ENCODE measurements at places on chromosomes 3 and 15. TPM values are rescaled to one million over a fixed set of nuclear protein-coding genes. Genes with fewer than 3 reads are reported as not detected.
A peak's percentile ranks its signal among the peaks of the same experiment; 100 is the strongest.

Gene DPPA2
- not detected for total RNA-seq

Gene SLC22A14
- total RNA-seq: 0.47 TPM

Gene LSAMP
- total RNA-seq: 4.4 TPM

Gene CCR2
- not detected for total RNA-seq

Gene GCNT3
- total RNA-seq: 0.76 TPM

Gene ZNF774
- 1.6 TPM for total RNA-seq

Gene CCDC80
- 1,947 TPM for total RNA-seq

Gene AMOTL2
- 195 TPM for total RNA-seq

DNA sequence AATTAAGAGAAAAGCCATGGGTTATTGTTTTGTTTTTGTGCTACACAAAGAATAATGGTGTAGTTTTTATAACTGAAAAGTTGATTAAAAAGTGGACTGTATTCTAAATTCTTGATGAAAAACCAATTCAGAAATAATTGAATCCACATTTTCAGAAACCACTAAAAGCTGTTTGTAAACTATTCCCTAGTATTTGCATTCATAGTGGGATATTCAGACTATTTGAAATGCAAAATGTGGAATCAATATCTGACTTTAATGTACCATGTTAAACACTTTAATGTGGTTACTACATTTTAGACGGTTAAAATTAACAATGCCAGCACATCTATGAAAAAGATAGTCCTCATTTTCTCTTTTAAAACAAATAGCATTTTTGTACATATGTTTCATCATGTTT, 104.6 kb downstream of the ZIC4 start:
- no peaks in the 10 kb centered on the region for H3K27me3 ChIP-seq
- no peaks in the 10 kb centered on the region for H3K36me3 ChIP-seq
- H3K4me1 ChIP-seq: peaks cover 13% of the 10 kb centered on the region
- no peak overlapping the region for H3K4me3 ChIP-seq
- H3K27ac ChIP-seq: no peak overlapping the region

GRCh38 chr15:56948000-56948763, 29.7 kb downstream of the TCF12 start:
- peaks cover 37% of the 10 kb centered on the region for H3K4me1 ChIP-seq
- H3K27me3 ChIP-seq: no peaks in the 10 kb centered on the region
- DNase-seq: no peak
- no peak overlapping the region for H3K4me3 ChIP-seq
- H3K27ac ChIP-seq: peak overlapping the region; percentile 36
- H3K36me3 ChIP-seq: peaks cover 22% of the 10 kb centered on the region

DNA sequence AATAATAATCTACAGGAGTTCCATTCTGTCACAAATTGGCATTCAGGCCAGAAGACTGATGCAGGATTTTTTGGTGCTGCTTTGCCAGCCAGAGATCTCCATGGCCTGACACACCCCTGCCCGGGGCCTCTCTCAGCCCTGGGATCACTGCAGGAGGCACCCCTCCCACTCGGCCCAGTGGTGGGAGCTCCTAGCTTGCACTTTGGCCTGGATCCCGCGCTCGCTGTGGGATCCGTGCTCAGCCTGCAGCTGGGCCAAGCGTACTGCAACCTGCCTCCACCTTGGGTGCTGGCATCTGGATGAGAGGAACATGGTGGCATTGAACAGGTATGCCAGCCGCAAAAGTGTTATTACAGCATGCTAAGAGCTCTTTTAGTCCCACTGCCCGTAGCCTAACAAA, 656.7 kb upstream of the CCDC54 start:
- no peak overlapping the region for H3K27ac ChIP-seq
- peaks cover 15% of the 10 kb centered on the region for H3K4me1 ChIP-seq
- H3K36me3 ChIP-seq: peaks cover 3% of the 10 kb centered on the region
- no peak overlapping the region for H3K4me3 ChIP-seq
- no peaks in the 10 kb centered on the region for H3K27me3 ChIP-seq
- no peak for DNase-seq

DNA sequence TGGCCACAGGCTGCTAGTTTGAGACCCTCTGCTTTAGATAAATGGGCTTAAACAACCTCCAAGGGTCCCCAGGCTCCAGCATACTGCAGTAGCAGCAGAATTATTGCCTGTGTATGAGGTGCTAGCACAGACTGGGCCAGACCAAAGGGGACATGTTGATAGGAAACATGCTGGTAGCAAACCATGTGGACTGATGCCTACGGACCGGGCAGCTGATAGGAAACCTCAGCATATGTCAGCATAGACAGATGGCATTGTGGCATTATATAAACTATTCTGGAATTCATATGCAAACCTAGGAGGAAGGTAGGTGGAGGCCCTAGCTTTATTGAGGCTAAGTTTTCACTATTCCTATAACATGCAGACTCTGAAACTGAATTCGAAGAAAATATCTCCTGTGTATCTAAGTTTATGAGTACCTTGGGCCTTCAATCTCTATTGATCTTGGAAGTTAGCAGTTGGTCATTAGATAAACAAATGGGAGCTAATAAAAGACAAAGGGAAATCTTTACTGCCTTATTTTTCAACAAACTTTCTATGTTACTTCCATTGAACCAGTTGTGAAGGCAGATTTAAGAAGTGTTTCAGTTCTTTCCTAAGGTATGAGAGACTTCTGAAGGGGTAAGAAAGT, 1.7 kb upstream of the HGD start:
- peaks cover 22% of the 10 kb centered on the region for H3K4me1 ChIP-seq
- DNase-seq: no peak
- no peak overlapping the region for H3K4me3 ChIP-seq

GRCh38 chr3:155519078-155519477, 225.6 kb upstream of the STRIT1 start:
- no peaks in the 10 kb centered on the region for H3K4me1 ChIP-seq
- H3K4me3 ChIP-seq: no peak overlapping the region
- H3K27me3 ChIP-seq: no peaks in the 10 kb centered on the region
- H3K27ac ChIP-seq: no peak overlapping the region
- no peaks in the 10 kb centered on the region for H3K36me3 ChIP-seq

DNA sequence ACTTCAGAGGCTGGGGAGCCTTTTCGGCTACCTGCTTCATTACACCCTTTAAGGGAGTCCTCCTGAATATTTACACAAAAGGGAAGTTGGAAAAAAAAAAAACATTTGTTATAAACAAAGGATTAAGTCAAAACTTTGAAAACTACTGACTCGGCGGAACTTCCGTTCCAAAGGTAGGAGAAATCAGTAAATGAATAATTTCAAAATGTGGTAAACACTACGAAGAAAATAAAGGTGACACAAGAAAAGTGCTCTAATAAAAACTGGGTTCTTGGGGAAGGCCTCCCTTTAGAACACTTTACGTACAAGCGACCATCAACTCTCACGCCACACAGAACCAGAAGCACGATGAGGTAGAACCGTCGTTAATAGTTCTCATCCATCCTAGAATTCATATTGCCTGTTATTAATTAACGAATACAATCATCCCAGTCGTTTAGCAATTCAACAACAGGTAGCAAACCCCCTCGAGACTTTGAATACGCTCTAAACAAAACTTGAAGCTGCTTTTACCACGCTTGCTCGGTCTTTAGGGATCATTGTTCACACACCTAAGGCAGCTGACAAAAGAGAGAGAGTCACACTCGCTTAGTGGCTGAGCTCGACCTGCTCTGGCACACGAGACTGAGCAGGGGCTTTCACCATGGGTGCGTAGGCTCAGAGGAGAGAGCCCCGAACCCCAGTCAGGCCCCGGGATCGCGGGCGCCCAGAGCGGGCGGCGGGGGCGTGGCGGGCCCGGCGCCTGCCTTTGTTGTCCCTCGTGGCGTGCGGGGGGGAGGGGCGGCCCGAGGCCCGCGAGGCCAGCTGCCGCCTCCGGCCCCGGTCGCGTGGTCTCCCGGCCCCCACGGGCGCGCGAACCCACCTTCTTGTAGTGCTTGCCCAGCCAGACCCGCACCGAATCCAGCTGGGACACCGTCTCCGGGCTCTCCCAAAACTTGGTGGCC, 680 bp downstream of the SMARCC1 start:
- H3K4me1 ChIP-seq: peaks cover 21% of the 10 kb centered on the region
- no peaks in the 10 kb centered on the region for H3K36me3 ChIP-seq
- H3K27ac ChIP-seq: peak overlapping the region; percentile 94
- no peaks in the 10 kb centered on the region for H3K27me3 ChIP-seq
- DNase-seq: peak; percentile 87

- no peak overlapping the region for H3K4me3 ChIP-seq
- no peaks in the 10 kb centered on the region for H3K27me3 ChIP-seq
- H3K4me1 ChIP-seq: peaks cover 18% of the 10 kb centered on the region
Observed at GRCh38 chr3:78825858-78826215, 942.0 kb downstream of the ROBO1 start.

GRCh38 chr3:156264771-156265170, 144.4 kb downstream of the KCNAB1 start:
- peaks cover 13% of the 10 kb centered on the region for H3K27me3 ChIP-seq
- DNase-seq: no peak
- no peaks in the 10 kb centered on the region for H3K36me3 ChIP-seq
- no peaks in the 10 kb centered on the region for H3K4me1 ChIP-seq
- no peak overlapping the region for H3K4me3 ChIP-seq
- no peak overlapping the region for H3K27ac ChIP-seq

- peaks cover 15% of the 10 kb centered on the region for H3K4me1 ChIP-seq
- DNase-seq: no peak
- H3K27ac ChIP-seq: no peak overlapping the region
- H3K36me3 ChIP-seq: no peaks in the 10 kb centered on the region
Observed at GRCh38 chr3:56930706-56931105, 129.0 kb upstream of the ARHGEF3 start.

- no peak overlapping the region for H3K4me3 ChIP-seq
- no peak overlapping the region for H3K27ac ChIP-seq
- no peaks in the 10 kb centered on the region for H3K27me3 ChIP-seq
- no peak for DNase-seq
- no peaks in the 10 kb centered on the region for H3K4me1 ChIP-seq
Observed at GRCh38 chr3:37147666-37148065, 26.7 kb downstream of the LRRFIP2 start.

GRCh38 chr3:141686466-141687291, 51.4 kb upstream of the RNF7 start:
- DNase-seq: no peak
- peak overlapping the region; percentile 49 for H3K4me3 ChIP-seq
- peaks cover 10% of the 10 kb centered on the region for H3K4me1 ChIP-seq
- peak overlapping the region; percentile 89 for H3K27ac ChIP-seq
- no peaks in the 10 kb centered on the region for H3K36me3 ChIP-seq

- no peak for DNase-seq
- H3K36me3 ChIP-seq: no peaks in the 10 kb centered on the region
- H3K27me3 ChIP-seq: peaks cover 48% of the 10 kb centered on the region
- H3K27ac ChIP-seq: no peak overlapping the region
Observed at GRCh38 chr15:65979316-65979715, 110.0 kb downstream of the RAB11A start.

- DNase-seq: no peak
- H3K36me3 ChIP-seq: no peaks in the 10 kb centered on the region
- no peaks in the 10 kb centered on the region for H3K27me3 ChIP-seq
- H3K4me3 ChIP-seq: no peak overlapping the region
- H3K27ac ChIP-seq: peak overlapping the region; percentile 39
Observed at GRCh38 chr3:106326941-106327695, 458.3 kb upstream of the CBLB start.

- no peak for DNase-seq
- no peaks in the 10 kb centered on the region for H3K36me3 ChIP-seq
- H3K4me1 ChIP-seq: no peaks in the 10 kb centered on the region
- H3K4me3 ChIP-seq: no peak overlapping the region
- H3K27me3 ChIP-seq: peaks cover 2% of the 10 kb centered on the region
Observed at GRCh38 chr15:31887246-31887645, 143.1 kb upstream of the CHRNA7 start.

- no peak overlapping the region for H3K27ac ChIP-seq
- no peak for DNase-seq
- H3K27me3 ChIP-seq: no peaks in the 10 kb centered on the region
- H3K36me3 ChIP-seq: no peaks in the 10 kb centered on the region
Observed at GRCh38 chr3:105614288-105615030, 247.8 kb downstream of the ALCAM start.

DNA sequence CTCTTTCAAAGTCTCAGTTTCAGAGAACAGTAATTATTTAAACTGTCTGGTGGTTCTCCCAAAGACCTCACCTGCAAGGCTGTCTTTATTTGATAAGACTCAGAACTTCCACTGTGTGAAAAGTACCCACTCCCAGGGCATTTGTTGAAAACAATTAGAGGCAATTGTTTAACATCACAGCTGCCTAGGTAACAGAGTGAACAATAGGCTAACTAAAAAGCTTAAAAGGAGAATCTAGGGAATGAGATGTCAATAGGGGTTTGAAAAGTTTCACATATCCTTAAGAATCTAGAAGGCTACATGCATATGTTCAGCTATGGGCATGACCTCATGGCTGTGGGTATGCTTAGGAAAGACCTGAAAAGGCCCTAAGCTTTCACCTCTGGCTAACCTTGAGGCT, 2.9 kb upstream of the STRIT1 start:
- no peaks in the 10 kb centered on the region for H3K27me3 ChIP-seq
- H3K4me1 ChIP-seq: peaks cover 14% of the 10 kb centered on the region
- peaks cover 7% of the 10 kb centered on the region for H3K36me3 ChIP-seq
- no peak overlapping the region for H3K4me3 ChIP-seq

GRCh38 chr3:141680620-141681389, 57.3 kb upstream of the RNF7 start:
- no peak for DNase-seq
- H3K4me1 ChIP-seq: peaks cover 6% of the 10 kb centered on the region
- H3K27me3 ChIP-seq: peaks cover 12% of the 10 kb centered on the region
- no peak overlapping the region for H3K4me3 ChIP-seq
- H3K36me3 ChIP-seq: no peaks in the 10 kb centered on the region

GRCh38 chr3:147410116-147410525, 956 bp downstream of the ZIC1 start:
- peaks cover 45% of the 10 kb centered on the region for H3K4me1 ChIP-seq
- H3K4me3 ChIP-seq: peak overlapping the region; percentile 85
- H3K27me3 ChIP-seq: no peaks in the 10 kb centered on the region
- H3K36me3 ChIP-seq: peaks cover 36% of the 10 kb centered on the region
- H3K27ac ChIP-seq: peak overlapping the region; percentile 33
- DNase-seq: no peak

Data from osteocyte (in vitro differentiated cells).